ENCODE measurements at places on chromosomes 12 and 14.

DNA sequence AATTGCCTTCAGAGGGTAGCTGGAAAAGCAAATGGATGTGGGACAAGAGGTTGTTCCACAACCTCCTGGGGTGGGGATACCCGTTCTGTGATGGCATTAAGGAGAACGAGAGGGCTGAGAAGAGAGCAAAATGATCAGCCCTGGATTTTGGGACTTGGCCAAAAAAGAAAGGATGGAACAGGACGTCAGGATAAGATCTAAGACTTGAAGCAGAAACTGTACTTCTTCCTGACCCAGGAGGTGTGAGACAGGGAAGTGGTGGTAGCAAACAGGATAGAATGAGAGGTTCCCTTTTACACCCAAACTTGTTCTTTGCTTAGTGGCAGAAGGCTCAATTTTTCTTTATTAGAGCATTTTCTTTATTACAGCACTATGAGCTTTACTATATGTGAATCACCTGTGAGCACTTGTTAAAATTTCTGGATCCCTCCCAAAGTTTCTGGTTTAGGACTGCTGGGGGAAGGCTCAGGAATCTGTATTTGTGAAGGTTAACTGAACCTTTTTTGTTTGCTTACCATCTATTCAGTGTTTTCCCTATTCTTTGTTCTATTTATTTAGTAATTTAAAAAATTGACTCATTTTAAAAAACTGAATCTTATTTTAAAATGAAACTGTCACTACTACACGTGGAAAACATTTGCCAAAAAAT, 59.2 kb downstream of the ERC1 start:
- DNase-seq = no peak

DNA sequence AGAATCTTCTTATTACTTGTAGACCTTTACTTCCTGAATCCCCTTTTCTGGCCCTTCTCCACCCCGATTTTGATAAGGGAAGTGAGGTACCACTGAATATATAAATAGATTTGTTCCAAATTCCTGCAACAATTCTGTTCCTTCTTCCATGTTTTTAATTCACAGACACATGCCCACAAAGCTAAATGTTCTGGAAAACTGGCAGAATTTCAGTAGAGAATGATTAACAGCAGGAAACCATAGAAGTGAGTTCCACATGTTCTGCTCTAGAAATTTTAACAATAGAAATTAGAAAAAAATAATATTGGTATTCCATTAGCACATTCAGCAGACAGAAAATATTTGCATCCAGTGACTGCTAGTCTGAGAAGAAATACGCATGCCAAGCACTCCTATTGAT, 139.6 kb downstream of the SLC2A13 start:
- no peak for DNase-seq

GRCh38 chr12:15732341-15733061, 56.7 kb downstream of the EPS8 start:
- DNase-seq = no peak

- DNase-seq = no peak
These were observed 164.1 kb downstream of the SPTSSA start for GRCh38 chr14:34297786-34298520.
